ENCODE measurements at places on chromosomes 4 and X. TPM values are rescaled to one million over a fixed set of nuclear protein-coding genes. Genes with fewer than 3 reads are reported as not detected.

The SPANXN4 gene
- not detected for polyA plus RNA-seq

The TIMM17B gene
- polyA plus RNA-seq = 156 TPM

The GAGE13 gene
- polyA plus RNA-seq = not detected

The RTL9 gene
- 0.58 TPM for polyA plus RNA-seq

The MCF2 gene
- 11.1 TPM for polyA plus RNA-seq
